SJSA1 (cell line): ENCODE measurements at places on chromosomes 6 and 20. TPM values are rescaled to one million over a fixed set of nuclear protein-coding genes. Genes with fewer than 3 reads are reported as not detected.
A peak's percentile ranks its signal among the peaks of the same experiment; 100 is the strongest.

Gene DDX27
- 36.5 and 43.7 TPM in 2 replicates for total RNA-seq

Gene C20orf141
- not detected in 2 replicates for total RNA-seq

Gene PPP1R11
- total RNA-seq, result 26.3 and 33.8 TPM in 2 replicates

Gene BMP5
- 1.6 TPM in 2 replicates for total RNA-seq

Gene XKR7
- total RNA-seq, result not detected in 2 replicates

Gene MATN4
- total RNA-seq, result 0.50 TPM in 1 of 2 replicates, not detected in the other

Gene TREM1
- not detected in 2 replicates for total RNA-seq

Gene SLC32A1
- total RNA-seq, result not detected in 2 replicates

Gene IL17F
- not detected in 2 replicates for total RNA-seq

Gene TTLL9
- total RNA-seq, result not detected in 2 replicates

- no peaks in the 10 kb centered on the region for H3K36me3 ChIP-seq
- no peak for DNase-seq
- peaks cover 6% of the 10 kb centered on the region for H3K4me1 ChIP-seq
These were observed 6.8 kb upstream of the HLA-B start for GRCh38 chr6:31363811-31364210.

DNA sequence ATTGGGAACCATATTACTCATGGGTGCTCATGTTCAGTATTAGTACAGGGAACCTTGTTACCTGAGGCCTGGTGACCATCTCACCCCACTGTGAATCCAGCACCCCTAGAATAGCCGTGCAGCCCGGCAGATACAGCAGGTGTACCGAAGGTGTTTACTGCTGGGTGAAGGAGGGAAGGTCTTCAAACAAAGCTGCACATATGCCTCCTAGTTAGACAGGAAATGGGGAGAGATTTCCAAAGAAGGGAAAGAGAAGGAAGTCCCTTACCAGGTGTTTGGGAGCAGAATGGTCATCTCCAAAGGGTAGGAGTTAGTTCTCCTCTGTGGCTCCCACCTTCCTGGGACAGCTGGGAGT, 2.4 kb upstream of the CST1 start:
- no peaks in the 10 kb centered on the region for H3K27me3 ChIP-seq
- H3K4me3 ChIP-seq, result no peak overlapping the region
- H3K36me3 ChIP-seq, result no peaks in the 10 kb centered on the region

DNA sequence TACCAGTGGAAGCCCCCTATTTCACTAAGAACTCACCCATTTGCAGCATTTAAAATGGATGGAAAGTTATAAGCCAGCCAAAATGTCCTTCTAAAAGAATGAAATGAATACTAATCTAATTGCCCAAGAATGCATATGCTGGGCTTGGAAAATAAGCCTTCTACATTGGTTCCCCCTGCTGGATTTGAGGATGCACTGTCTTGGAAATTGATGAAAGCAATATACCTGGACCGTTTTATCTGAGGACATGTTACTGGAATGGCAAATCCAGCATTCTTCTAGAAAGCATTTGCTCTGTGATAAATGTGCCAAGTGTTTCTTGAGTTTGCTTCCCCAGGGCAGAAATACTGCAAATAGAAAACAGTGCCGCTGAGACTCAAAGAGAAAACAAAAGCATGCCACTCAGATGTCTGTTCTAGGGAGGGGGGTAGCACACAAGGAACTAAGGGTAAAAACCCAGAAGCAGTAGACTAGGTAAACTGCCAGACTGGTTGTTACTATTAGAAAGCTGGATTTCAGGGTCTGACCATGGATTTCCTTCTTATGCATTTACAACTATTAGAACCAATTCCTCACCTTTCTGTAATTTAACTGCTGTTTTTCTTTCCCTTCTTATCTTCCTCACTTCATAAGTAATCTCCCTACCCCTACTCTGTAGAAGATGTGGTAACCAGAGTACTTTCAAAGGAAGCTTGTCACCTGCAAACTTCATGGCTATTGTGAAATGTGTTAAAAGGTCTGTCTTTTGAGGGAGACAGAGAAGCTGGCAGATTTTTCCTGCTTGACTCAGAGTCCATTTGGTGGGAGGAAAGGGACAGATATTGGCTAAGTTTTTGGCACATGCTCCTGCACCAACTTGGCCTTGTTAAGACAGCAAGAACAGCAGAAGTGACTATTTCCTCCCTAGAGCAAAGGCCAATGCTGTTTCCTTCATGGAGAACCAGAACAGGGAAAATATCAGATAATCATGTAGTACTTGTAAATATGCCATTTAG, 642.6 kb downstream of the KIF16B start:
- DNase-seq, result no peak
- H3K27me3 ChIP-seq, result no peaks in the 10 kb centered on the region
- H3K4me1 ChIP-seq, result peaks cover 29% of the 10 kb centered on the region
- no peak overlapping the region for H3K4me3 ChIP-seq
- no peaks in the 10 kb centered on the region for H3K36me3 ChIP-seq

GRCh38 chr20:45959126-45959525, 12.9 kb downstream of the ZNF335 start:
- H3K4me3 ChIP-seq, result no peak overlapping the region
- no peak overlapping the region for H3K27ac ChIP-seq
- no peaks in the 10 kb centered on the region for H3K27me3 ChIP-seq
- H3K4me1 ChIP-seq, result no peaks in the 10 kb centered on the region

GRCh38 chr6:125190667-125191066, 37.1 kb downstream of the TPD52L1 start:
- peaks cover 19% of the 10 kb centered on the region for H3K4me1 ChIP-seq
- no peaks in the 10 kb centered on the region for H3K27me3 ChIP-seq
- no peak for DNase-seq
- H3K27ac ChIP-seq, result no peak overlapping the region

DNA sequence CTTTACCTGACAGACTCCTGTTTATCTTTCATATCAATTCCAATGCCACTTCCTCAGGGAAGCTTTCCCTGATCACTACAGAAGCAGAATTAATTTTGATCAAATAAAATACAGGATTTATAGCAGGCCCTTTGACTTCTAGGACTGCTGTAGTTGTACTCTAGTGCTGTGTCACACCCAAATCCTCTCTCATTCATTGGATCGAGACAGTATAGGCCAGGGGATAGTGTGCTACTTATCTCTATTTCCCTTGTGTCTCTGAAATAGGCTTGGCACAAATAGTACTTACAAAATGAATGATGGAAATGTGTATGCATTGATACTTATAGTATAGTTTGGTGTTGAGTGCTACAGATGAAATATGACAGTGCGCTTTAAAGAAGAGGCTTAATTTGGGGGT, 19.8 kb downstream of the RALY start:
- no peak for DNase-seq
- no peaks in the 10 kb centered on the region for H3K36me3 ChIP-seq
- peaks cover 23% of the 10 kb centered on the region for H3K4me1 ChIP-seq
- no peak overlapping the region for H3K4me3 ChIP-seq

GRCh38 chr6:12353731-12354130, 63.6 kb downstream of the EDN1 start:
- no peaks in the 10 kb centered on the region for H3K27me3 ChIP-seq
- H3K4me1 ChIP-seq, result peaks cover 55% of the 10 kb centered on the region
- H3K4me3 ChIP-seq, result no peak overlapping the region

GRCh38 chr6:52543729-52544601, 32.9 kb downstream of the TRAM2 start:
- H3K4me1 ChIP-seq, result peaks cover 91% of the 10 kb centered on the region
- peak overlapping the region; percentile 69 for H3K27ac ChIP-seq
- DNase-seq, result peak; percentile 81
- H3K4me3 ChIP-seq, result no peak overlapping the region
- H3K27me3 ChIP-seq, result no peaks in the 10 kb centered on the region

GRCh38 chr6:163627274-163628062, 212.9 kb downstream of the QKI start:
- no peak overlapping the region for H3K27ac ChIP-seq
- no peak overlapping the region for H3K4me3 ChIP-seq
- no peaks in the 10 kb centered on the region for H3K4me1 ChIP-seq
- DNase-seq, result no peak
- no peaks in the 10 kb centered on the region for H3K36me3 ChIP-seq

DNA sequence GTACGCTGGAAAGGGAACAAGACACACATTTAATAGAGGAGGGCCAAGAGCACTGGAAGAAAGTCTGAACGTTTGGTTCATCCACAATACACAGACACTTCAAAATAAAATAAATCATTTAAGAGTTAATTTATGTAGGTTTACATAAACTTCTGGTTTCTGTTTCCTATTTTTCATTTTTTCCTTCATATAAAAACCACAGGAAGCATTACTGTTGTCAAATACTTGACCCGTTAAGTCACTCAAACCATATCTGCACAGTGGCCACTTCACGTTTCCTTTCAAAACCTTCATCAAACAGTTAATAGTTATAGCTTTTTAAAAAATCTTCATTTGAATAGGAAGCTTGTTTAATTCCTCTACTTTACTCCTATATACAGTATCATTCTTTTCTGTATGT, 257.6 kb upstream of the THEMIS start:
- H3K36me3 ChIP-seq, result no peaks in the 10 kb centered on the region
- H3K27me3 ChIP-seq, result no peaks in the 10 kb centered on the region
- no peak overlapping the region for H3K27ac ChIP-seq

DNA sequence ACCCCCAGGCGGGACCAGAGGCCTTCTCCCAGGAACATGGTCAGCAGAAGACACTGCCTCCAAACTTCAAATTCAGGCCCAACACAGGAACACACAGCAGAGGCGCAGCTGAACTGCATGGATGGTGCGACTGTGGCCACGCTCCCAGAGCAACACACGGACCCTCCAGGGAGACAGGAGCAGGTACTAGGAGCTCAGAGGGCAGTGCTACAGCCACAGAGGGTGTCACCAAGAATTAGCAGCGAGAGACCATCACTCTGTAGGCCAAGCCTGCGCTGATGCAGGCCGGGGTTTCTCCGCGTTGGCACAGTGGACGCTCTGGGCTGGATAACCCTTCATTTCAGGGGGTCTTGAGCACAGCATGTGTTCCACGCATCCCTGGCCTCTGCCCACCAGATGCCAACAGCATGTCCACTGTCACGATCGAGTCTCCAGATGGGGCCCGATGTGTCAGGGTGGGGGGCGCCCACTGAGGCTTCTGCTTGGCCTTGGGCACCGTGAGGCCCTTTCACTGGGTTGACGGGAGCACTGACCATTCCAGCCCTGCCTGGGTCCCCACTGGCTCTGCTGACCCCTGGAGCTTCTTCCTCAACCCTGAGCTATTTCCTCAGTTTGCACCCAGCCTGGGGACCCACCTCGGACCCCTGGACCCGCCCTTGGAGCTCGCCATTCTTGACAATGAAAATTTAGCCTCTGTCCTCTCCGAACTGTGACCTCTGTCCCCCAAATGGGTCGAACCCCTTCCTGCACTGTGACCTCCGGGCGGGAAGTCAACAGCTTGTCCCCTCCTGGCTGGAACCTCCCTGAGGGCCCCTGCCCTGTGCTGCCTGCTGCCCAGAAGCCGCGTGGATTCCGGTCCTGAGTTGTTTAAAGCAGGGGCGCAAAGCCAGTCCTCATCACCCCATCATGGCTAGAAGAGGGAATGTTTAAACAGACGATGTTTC, 239.4 kb downstream of the DLL1 start:
- H3K27me3 ChIP-seq, result no peaks in the 10 kb centered on the region
- H3K27ac ChIP-seq, result no peak overlapping the region
- no peak overlapping the region for H3K4me3 ChIP-seq
- no peaks in the 10 kb centered on the region for H3K36me3 ChIP-seq
- no peaks in the 10 kb centered on the region for H3K4me1 ChIP-seq

GRCh38 chr20:1993986-1994385, at the start of gene PDYN:
PDYN (minus strand) TSS chr20:1994058; CDS start chr20:1983084, 10,974 bp downstream.
- no peaks in the 10 kb centered on the region for H3K4me1 ChIP-seq
- H3K36me3 ChIP-seq, result no peaks in the 10 kb centered on the region
- H3K4me3 ChIP-seq, result no peak within 1 kb of the TSS
- H3K27me3 ChIP-seq, result peaks cover 59% of the 10 kb centered on the region
- DNase-seq, result peak; percentile 6

DNA sequence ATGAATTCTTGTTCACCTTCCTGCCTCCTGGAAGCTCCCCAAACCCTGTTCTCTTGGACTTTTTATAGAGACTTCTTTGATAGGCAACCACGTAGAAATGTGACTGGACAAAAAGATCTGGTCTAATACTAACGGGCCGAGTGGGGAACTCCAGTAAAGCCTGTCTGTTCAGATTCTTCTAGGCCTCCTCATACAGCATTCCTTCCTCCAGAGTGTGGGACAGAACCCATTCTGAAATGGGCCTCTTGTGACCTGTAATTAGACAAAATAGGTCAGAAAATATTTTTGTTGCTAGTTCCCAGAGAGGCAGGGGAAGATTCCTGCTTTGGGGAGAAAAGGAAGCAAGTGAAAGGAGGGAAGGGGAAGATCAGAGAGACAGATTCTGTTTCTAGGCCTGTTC, 374.3 kb downstream of the CDH26 start:
- H3K4me3 ChIP-seq, result no peak overlapping the region
- H3K36me3 ChIP-seq, result no peaks in the 10 kb centered on the region
- no peak overlapping the region for H3K27ac ChIP-seq
- no peaks in the 10 kb centered on the region for H3K27me3 ChIP-seq
- no peak for DNase-seq

- H3K27ac ChIP-seq, result no peak overlapping the region
- no peak overlapping the region for H3K4me3 ChIP-seq
- no peaks in the 10 kb centered on the region for H3K27me3 ChIP-seq
- peaks cover 17% of the 10 kb centered on the region for H3K4me1 ChIP-seq
- no peaks in the 10 kb centered on the region for H3K36me3 ChIP-seq
These were observed 24.0 kb upstream of the MLN start for GRCh38 chr6:33827546-33828451.

DNA sequence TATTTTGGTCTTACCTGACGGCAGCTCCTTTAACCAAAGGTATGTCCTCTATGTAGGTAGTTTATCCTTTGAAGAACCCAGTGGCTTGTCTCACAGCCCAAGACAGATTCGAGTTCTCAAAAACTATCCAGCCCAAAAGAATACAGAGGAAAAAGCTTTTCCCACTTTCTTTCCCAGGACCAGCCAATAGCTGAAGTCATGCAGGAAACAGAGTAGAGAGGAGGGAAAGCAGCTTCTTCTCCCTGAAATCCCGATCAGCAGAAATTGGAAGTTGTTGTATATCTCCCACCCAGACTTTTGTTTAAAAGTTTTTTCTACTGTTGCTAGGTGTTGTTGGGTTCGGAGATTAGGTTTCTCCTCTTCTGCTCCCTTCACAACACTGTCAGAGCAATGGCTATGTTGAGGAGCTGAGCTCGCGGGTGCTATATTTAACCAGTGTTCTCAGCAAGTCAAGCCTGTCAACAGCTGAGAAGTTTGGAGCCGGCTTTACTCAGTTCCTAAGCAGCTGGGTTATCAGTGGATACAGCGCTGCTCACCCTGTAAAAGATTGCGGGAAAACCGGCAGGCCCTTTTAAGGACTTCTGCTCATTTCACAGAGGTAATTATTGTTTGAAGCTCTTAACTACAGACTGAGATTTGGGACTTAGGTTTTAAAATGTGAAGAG, at the start of gene FILIP1:
TSS of gene FILIP1 (minus strand) at position 401 of the 665 bp plus-strand sequence. CDS start 78,828 bp downstream, outside the sequence.
- peak; percentile 7 for DNase-seq
- H3K27me3 ChIP-seq, result no peaks in the 10 kb centered on the region

- H3K4me3 ChIP-seq, result no peak overlapping the region
- H3K4me1 ChIP-seq, result 0 out of 2 replicates have a peak, but pooled peaks cover 3% of the 10 kb centered on the region
- no peaks in the 10 kb centered on the region for H3K36me3 ChIP-seq
- no peak overlapping the region for H3K27ac ChIP-seq
- DNase-seq, result no peak
These were observed 100.2 kb upstream of the CDYL start for GRCh38 chr6:4676016-4676415.

- H3K4me3 ChIP-seq, result no peak overlapping the region
- no peak overlapping the region for H3K27ac ChIP-seq
- H3K4me1 ChIP-seq, result no peaks in the 10 kb centered on the region
- H3K27me3 ChIP-seq, result no peaks in the 10 kb centered on the region
- peaks cover 83% of the 10 kb centered on the region for H3K36me3 ChIP-seq
- no peak for DNase-seq
These were observed 30.0 kb downstream of the BRPF3 start for GRCh38 chr6:36226438-36227047.

- H3K27ac ChIP-seq, result no peak overlapping the region; the same call in 1 of the 2 replicates
- H3K4me3 ChIP-seq, result no peak overlapping the region
- H3K36me3 ChIP-seq, result no peaks in the 10 kb centered on the region
- no peaks in the 10 kb centered on the region for H3K27me3 ChIP-seq
These were observed 172.2 kb downstream of the CDC5L start for GRCh38 chr6:44559486-44560270.
